ENCODE measurements at places on chromosomes 1 and 21. TPM values are rescaled to one million over a fixed set of nuclear protein-coding genes. Genes with fewer than 3 reads are reported as not detected.

DNA sequence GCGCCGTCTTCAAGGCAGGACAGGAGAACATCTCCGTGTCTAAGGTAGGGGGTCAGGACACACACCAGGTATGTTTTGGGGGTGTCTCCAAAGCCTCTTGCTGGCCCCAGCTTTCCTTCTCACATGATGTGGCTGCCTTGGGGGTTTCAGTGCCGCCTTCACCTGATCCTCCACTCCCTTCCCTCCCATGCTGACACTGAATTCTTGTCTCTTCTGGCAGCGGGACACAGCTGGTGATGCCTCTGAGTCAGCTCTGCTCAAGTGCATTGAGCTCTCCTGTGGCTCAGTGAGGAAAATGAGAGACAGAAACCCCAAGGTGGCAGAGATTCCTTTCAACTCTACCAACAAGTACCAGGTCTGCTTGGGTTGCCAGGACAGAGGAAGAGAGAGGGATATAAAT, 13.5 kb downstream of the ATP1A2 start:
- peaks cover 20% of the 10 kb centered on the region for H3K36me3 ChIP-seq
- no peak for DNase-seq
- no peaks in the 10 kb centered on the region for H3K27me3 ChIP-seq
- peaks cover 19% of the 10 kb centered on the region for H3K4me1 ChIP-seq
- H3K27ac ChIP-seq: no peak overlapping the region
- H3K4me3 ChIP-seq: no peak overlapping the region

GRCh38 chr1:149849111-149849946, 50.0 kb upstream of the BOLA1 start:
- peak overlapping the region; percentile 91 for H3K27ac ChIP-seq
- H3K36me3 ChIP-seq: no peaks in the 10 kb centered on the region

- H3K36me3 ChIP-seq: no peaks in the 10 kb centered on the region
- no peak overlapping the region for H3K4me3 ChIP-seq
- H3K4me1 ChIP-seq: no peaks in the 10 kb centered on the region
- DNase-seq: no peak
These were observed 40.0 kb downstream of the GADD45A start for GRCh38 chr1:67724928-67725560.

DNA sequence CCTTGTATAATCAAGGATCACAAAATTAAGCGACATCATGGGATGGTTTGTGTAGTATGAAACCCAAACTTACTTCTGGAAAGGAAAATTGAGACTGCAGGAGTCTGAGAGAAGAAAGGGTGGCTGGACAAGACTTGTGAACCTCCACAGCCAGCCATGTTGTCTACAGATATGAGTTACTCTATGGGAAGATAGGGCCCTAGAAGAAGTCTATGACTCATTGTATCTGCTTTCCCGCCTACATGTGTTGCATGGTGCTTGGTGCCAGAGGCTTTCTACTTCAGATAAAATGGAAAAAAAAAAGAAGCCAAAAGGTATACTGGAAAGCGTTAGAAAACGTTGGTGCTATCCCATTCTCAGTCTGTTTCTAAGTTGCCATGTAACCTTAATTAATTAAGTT, 18.7 kb upstream of the OR6N2 start:
- no peak overlapping the region for H3K4me3 ChIP-seq
- no peaks in the 10 kb centered on the region for H3K4me1 ChIP-seq
- H3K36me3 ChIP-seq: no peaks in the 10 kb centered on the region
- DNase-seq: no peak

- H3K36me3 ChIP-seq: peaks cover 23% of the 10 kb centered on the region
- no peak for DNase-seq
- no peaks in the 10 kb centered on the region for H3K27me3 ChIP-seq
- no peak overlapping the region for H3K4me3 ChIP-seq
- no peaks in the 10 kb centered on the region for H3K4me1 ChIP-seq
These were observed 43.0 kb downstream of the NPHP4 start for GRCh38 chr1:5949085-5949760.

DNA sequence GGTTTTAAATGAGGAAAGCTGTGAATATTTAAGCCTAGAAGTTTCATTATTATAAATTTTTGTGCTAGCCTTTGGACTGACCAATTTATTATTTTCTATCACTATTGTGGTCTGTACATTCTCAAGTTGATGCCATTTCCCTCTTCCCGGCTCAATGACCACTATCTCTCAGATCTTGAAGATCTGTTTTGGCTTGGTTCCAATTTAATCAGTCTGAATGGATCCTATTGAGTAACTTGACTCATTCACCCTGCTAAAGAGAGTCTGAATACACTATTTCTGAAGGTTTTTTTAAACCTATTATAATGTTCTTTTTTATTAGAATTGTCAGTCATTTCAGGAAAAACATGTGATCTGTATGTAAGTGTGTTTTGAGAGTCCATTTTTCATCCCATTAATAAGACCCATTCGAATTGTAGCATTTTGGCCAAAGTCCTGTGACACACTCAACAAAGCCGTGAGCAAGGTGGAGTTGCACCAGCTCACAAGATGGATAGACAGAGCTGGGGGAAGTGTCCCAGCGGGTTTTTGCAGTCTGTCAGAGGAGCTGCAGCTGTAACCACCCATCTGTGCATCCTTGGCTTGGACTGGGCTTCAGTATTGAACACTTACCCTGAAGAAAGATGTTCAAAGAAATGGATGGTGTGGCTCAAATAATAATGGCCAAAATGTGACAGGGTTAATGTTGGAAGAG, 145.6 kb downstream of the NFIA start:
- H3K36me3 ChIP-seq: no peaks in the 10 kb centered on the region
- DNase-seq: no peak
- H3K4me3 ChIP-seq: no peak overlapping the region
- no peak overlapping the region for H3K27ac ChIP-seq

Gene CD101
- total RNA-seq: 4.3 TPM

DNA sequence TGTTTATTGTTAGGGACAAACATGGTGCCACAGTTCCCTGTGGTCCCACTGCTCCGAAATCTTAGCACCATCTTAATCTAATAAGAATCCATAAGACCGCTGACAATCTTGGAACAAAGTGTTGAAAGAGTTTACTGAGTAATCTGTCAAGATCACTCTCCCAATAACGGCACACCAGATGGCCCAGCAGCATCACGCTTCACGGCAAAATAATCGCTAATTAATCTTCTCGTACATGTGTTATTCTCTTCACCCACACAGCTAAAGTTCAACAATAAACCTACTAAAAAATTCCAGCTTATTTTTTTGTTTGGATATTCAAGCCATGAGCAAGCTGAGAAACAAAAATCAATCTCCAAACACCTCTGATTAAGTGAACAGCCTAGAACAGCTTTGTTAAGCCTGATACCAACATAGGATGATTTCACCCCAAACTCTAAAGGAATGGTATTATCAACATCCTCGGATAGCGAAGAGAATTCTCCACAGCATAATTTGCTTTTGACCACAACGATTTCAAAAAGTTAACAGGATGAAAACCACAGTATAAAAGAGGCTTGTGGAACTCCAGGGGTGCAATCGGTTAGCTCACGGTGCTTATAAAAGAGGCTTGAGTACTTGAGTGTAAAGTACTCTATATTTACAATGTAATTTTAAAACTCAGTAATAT, 329.9 kb upstream of the GREM2 start:
- no peak overlapping the region for H3K4me3 ChIP-seq
- no peaks in the 10 kb centered on the region for H3K27me3 ChIP-seq
- no peak overlapping the region for H3K27ac ChIP-seq

Gene DAB1
- 14.0 TPM for total RNA-seq

Gene KRTAP12-4
- not detected for total RNA-seq

Gene CELA3A
- total RNA-seq: not detected

DNA sequence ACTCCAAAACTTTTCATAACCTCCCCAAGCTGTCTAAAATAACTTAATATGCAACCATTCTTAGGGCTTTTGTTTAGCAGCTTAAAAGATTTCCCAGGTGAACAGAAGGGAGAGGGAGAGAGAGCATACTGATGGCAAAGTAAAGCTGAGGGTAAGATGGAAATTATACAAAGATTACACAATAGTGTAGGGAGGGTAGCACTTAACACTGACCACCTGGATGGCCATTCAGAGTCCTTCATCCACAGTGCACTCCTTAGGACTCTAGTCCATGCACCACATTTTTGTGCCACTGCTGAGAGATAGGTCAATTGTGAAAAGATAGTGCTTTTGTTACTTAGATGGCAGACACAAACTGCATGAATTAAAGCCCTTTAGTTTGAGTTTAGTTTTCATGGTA, 574.6 kb downstream of the LMO4 start:
- no peak for DNase-seq
- H3K36me3 ChIP-seq: no peaks in the 10 kb centered on the region
- H3K27ac ChIP-seq: no peak overlapping the region
- peaks cover 10% of the 10 kb centered on the region for H3K4me1 ChIP-seq
- no peaks in the 10 kb centered on the region for H3K27me3 ChIP-seq

DNA sequence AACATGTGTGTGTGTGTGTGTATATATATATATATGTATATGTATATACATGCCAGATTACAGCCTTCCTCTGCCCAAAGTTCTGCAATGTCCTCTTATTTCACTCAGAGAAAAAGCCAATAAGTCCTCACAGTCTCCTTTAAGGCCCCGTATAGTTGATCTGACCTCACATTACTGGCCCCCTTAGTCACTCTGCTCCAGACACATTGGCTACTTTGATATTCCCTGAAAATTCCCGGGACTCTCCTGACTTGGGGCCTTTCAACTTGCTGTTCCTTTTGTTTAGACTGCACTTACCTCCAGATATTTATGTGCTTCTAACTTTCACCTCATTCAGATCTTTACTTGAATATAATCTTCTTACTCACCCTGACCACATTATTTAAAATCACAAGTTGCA, 4.2 kb upstream of the BSDC1 start:
- H3K36me3 ChIP-seq: no peaks in the 10 kb centered on the region
- H3K27me3 ChIP-seq: no peaks in the 10 kb centered on the region
- peak overlapping the region; percentile 68 for H3K4me3 ChIP-seq

DNA sequence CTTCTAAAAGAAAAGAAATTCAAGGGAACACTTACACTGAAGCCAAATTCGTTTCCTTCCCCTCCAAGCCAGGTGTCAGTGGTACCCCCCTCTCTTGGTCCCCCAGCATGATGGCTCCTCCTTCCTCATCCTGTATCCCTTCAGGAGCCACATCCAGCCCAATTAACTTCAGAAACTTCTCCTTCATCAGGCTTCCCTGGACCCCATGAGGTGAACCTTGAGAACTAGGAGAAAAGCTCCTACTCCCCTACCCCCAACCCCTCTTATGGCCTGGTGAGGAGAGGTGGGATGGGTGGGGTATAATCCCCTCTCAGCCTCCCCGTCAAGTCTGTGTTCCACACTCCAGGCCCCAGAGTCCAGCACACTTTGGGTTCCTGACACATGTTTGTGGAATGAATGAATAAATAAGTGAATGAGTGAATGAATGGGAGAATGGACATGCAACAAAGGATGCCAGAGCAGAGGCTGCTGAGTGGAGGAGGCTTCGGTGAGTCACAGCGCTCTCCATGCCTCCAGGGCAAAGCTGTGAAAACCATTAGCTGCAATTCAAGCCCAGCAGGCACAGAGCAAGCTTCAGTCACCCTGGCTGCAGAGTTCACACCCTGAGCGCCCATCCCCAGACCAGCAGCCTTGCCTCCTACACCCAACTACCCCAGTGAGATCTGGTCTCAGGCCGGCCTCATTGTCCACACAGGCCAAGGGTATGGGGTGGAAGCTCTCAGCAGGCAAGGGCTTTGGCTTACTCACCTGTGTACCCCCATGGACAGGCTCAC, 43.8 kb downstream of the BATF3 start:
- DNase-seq: no peak
- H3K4me1 ChIP-seq: peaks cover 17% of the 10 kb centered on the region
- H3K36me3 ChIP-seq: peaks cover 4% of the 10 kb centered on the region
- peaks cover under 1% of the 10 kb centered on the region for H3K27me3 ChIP-seq

DNA sequence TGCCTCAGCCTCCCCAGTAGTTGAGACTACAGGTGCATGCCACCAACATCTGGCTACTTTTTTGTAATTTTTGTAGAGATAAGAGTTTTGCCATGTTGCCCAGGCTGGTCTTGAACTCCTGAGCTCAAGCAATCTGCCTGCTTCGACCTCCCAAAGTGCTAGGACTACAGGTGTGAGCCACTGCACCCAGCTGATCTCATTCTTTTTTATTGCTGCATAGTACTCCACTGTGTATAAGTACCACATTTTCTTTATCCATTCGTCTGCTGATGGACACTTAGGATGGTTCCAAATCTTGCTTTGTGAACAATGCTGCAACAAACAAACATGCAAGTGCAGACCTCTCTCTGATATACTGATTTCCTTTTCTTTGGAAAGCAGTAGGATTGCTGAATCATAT, 59.5 kb downstream of the UROD start:
- H3K27me3 ChIP-seq: no peaks in the 10 kb centered on the region
- no peaks in the 10 kb centered on the region for H3K4me1 ChIP-seq
- DNase-seq: no peak

GRCh38 chr1:209790286-209791193, 6.2 kb upstream of the C1orf74 start:
- peaks cover 100% of the 10 kb centered on the region for H3K27me3 ChIP-seq
- H3K4me1 ChIP-seq: no peaks in the 10 kb centered on the region
- DNase-seq: no peak
- no peaks in the 10 kb centered on the region for H3K36me3 ChIP-seq

DNA sequence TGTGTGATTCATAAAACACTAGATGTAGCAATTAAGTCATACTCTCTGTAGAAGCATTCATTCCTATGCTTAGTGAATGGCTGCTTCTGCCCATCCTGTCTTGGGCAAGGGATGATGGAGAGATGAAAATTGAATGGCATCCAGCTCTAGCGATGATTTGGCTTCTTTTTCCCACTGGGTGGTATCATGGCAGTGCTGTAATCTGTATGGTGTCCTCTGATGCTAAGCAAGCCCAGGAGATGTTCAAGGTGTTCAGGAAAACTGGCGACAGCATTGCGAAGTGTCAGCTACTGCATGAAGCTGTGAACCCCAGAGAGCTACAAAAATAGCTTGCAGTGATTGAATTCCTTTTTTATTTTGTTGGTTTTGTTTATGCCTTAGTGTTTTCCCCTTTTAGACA, 48.9 kb upstream of the LEPR start:
- peaks cover 8% of the 10 kb centered on the region for H3K27me3 ChIP-seq
- H3K36me3 ChIP-seq: no peaks in the 10 kb centered on the region
- no peaks in the 10 kb centered on the region for H3K4me1 ChIP-seq
- no peak overlapping the region for H3K27ac ChIP-seq
- H3K4me3 ChIP-seq: no peak overlapping the region

GRCh38 chr1:184152434-184152898, 100.9 kb downstream of the TSEN15 start:
- peaks cover 18% of the 10 kb centered on the region for H3K4me1 ChIP-seq
- H3K4me3 ChIP-seq: no peak overlapping the region

- H3K27ac ChIP-seq: no peak overlapping the region
- H3K27me3 ChIP-seq: no peaks in the 10 kb centered on the region
- H3K4me3 ChIP-seq: no peak overlapping the region
- no peaks in the 10 kb centered on the region for H3K36me3 ChIP-seq
These were observed 1963.0 kb downstream of the NCAM2 start for GRCh38 chr21:22961258-22961657.

Measured in neural crest cell (in vitro differentiated cells).